ENCODE measurements at places on chromosomes 16 and 17.

GRCh38 chr17:81150377-81151077 lies 14.8 kb upstream of the PVALEF start:
- DNase-seq: no peak

GRCh38 chr16:59440502-59440901 lies 706.4 kb upstream of the GOT2 start:
- no peak for DNase-seq

- no peak for DNase-seq
Observed at GRCh38 chr16:1559446-1559975, 26.0 kb downstream of the TMEM204 start.

DNA sequence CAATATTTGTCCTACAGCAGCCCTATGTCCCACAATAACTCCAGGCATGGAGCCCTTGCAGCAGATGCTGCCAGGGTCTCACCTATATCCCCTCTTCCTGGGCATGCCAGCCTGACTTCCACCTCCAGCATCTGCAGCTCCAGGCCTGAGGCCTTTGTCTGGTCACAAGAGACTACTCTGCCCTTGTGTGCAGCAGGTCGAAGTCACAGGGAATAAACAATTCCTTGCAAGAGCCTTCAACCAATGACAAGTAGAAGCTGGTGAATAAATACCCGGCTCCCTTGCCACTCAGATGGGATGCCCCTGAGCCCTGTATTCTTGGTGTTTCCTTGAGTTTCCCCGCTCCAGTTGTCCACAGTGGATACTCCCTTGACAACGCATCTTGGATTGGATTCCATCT lies 23.0 kb downstream of the CES1 start:
- no peak for DNase-seq

DNA sequence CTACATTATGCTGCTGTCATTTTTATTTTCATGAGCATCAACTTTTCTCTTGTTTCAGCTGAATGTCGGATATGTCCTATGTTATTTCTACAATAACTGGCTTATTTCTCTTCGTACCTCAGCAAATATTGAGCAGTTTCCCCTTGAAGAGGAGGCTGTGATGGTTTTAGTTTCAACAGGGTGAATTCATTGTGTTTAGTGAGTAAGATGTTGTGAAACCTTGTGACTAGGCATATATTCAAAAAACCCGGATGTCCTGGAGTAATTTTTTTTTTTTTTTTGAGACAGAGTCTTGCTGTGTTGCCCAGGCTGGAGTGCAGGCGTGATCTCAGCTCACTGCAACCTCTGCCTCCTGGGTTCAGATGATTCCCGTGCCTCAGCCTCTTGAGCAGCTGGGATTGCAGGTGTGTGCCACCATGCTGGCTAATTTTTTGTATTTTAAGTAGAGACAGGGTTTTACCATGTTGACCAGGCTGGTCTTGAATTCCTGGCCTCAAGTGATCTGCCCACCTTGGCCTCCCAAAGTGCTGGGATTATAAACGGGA lies 11.1 kb downstream of the CPD start:
- no peak for DNase-seq

- no peak for DNase-seq
Observed at GRCh38 chr17:78252111-78252634, 20.7 kb downstream of the TMEM235 start.

GRCh38 chr16:69562813-69563212 lies 3.0 kb upstream of the NFAT5 start:
- no peak for DNase-seq

DNA sequence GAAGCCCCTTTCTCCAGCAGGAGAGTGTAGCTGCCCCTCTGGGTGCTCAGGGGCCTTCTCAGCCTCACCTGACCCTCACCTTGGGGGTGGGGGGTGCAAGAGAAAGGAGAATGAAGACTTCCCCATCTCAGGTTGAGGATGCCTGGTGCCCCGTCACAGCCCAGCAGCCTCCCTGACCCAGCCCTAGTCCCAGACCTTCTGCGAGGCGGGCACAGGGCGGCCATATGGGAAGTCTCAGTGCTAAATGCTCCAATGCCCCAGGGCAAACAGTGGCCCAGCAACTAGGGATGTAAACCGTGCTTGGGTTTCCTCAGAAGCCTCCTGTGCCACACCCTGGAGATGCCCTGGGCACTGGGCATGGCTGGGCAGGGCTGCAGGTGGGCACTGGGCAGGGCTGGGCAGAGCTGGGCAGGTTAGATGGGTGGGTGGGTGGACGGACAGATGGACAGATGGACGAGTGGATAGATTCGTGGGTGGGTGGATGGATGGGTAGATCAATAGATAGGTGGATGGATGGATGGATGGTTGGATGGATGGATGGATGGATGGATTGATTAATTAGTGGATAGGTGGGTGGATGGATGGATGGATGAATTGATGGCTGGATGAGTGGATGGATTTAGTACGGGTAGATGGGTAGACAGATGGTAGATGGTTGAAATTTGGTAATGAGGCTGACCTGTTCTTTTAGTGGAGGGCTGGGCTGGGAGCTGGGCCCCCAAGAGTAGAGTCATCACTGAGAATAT lies 16.8 kb downstream of the TPSD1 start:
- DNase-seq: no peak

- DNase-seq: no peak
Observed at GRCh38 chr17:68519911-68520310, 7.7 kb downstream of the PRKAR1A start.

GRCh38 chr17:48047113-48047740 lies 932 bp upstream of the NFE2L1 start:
- DNase-seq: no peak

All from fibroblast of skin of right quadriceps (primary cell).